Upper lobe of right lung (tissue), 1 donor: ENCODE measurements at places on chromosomes 5 and 9. TPM values are rescaled to one million over a fixed set of nuclear protein-coding genes. Genes with fewer than 3 reads are reported as not detected.

DNA sequence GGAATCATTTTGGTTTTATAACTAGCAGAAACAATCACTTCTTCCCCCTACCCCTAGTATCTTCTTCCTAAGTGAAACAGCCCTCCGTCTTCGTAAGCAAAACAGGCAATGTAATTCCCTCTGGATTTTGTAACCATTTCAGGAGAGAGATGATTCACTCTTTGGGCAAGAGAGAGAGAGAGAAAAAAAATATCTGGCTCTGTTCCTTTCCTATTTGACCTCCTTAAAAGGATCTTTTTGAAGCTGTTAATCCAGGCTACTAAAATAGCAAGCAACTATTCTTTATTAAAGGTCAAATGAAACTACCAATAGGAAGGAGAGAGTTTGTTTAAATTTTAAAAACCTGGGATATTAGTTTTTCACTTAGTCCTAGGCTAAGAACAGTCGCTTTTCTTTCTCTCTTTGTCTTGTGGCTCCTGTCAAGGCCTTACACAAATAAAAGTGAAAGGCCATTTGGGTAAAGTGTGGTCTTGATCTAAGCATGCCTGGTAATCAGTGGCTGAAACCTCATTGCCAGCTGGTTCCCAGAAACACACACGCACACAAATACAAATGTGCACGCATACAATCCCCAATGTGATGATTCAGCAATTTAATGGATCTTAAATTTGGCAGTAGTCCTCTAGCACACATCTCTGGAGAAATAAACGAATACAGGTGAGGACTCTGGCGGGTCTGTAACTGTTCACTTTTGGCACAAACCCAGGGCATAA lies 70.2 kb downstream of the PRUNE2 start:
- H3K4me1 ChIP-seq = peaks cover 5% of the 10 kb centered on the region
- H3K36me3 ChIP-seq = no peaks in the 10 kb centered on the region
- H3K27ac ChIP-seq = peak overlapping the region; percentile 30
- no peak overlapping the region for H3K4me3 ChIP-seq

DNA sequence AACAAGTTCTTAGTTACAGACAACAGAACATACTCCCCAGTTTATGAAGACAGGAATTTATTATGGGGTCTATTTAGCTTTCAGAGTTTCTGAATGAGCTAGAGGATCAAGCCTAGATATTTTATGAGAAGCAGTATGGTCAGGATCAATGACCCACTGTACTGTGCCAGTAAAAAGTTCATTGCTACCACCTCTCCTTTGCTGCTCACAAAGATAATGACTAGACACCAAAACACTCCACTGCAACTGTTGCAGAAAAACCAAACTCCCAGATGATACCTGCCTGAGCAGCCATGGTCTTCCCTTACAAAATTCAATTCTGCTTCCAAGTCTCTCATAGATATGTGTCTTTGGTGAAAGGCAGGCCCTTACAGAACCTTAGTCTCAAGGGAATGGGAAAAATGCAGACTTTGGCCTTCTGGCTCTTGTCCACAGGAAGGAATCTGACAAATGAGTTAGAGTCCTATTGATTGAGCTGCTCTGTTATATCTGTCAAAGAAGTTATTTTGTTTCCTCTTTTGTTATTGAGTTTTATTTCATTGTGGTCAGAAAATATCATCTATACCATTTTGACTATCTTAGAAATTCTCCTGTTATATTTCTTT lies 74.7 kb upstream of the RASGRF2 start:
- H3K4me3 ChIP-seq = no peak overlapping the region
- no peak for DNase-seq
- no peaks in the 10 kb centered on the region for H3K36me3 ChIP-seq
- no peak overlapping the region for H3K27ac ChIP-seq
- H3K27me3 ChIP-seq = no peaks in the 10 kb centered on the region

Gene PCDHA4
- 1.1 TPM for total RNA-seq

DNA sequence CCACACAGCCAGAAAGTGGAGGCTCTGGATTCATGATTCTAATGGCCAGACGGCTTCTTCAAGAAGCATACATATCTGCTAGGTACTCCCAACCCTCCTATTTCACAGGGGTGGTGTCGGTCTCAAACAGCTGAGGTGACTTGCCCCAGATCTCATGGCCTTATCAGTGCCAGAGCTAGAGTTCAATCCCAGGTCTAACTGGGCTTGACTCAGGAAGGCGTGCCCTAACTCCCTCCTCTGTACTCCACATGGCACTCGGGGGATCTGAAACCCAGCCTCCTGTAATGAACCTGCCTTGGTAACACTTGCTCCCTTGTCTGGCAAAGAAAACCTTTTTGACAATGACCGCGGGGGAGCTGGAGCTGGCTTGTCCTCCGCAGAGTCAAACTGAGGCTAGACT lies 2.1 kb downstream of the QRFP start:
- no peaks in the 10 kb centered on the region for H3K4me1 ChIP-seq
- DNase-seq = no peak
- H3K27ac ChIP-seq = no peak overlapping the region
- H3K36me3 ChIP-seq = peaks cover 21% of the 10 kb centered on the region
- no peak overlapping the region for H3K4me3 ChIP-seq

DNA sequence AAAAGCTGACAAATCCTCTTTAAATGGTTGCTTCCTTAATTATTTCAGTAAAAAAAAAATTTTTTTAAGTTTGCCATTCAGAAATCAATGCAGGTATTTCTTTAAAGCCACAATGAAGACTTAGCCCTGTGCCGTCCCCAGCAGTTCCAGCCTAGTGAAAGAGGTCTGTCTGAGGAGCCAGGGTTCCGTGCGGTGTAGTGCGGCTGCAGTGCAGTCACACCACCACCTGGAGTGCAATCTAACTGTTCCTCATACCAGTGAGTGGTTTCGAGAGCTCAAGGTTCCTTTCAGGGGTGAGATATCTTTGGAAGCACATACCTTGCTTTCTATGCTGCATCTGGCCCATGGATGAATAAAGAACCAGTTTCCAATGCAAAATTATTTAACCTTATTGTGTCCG lies 87.5 kb downstream of the FANCC start:
- H3K36me3 ChIP-seq = no peaks in the 10 kb centered on the region
- H3K4me1 ChIP-seq = no peaks in the 10 kb centered on the region
- H3K4me3 ChIP-seq = no peak overlapping the region

Gene PCDHB11
- 2.0 TPM for total RNA-seq

Gene SVEP1
- 88.1 TPM for total RNA-seq

DNA sequence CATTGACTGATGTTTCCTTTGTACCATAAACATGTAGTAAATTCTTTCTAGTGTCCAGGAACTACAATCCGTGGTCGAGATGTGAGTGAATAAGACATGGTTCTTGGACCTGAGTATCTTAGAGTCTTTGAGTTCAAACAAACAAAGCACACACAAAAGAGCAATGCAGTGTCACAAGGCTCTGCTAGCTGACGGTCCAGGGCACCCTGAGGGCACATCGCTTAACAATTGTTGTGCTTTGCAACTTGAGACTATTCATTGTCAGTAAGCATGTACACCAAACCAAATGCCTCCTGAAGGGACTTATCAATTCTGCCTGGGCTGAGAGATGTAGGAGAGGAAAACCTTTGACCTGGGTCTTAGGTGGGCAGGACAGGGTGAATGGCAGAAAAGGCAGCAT lies 84.8 kb downstream of the CAMK4 start:
- no peak overlapping the region for H3K27ac ChIP-seq
- H3K36me3 ChIP-seq = no peaks in the 10 kb centered on the region
- H3K27me3 ChIP-seq = no peaks in the 10 kb centered on the region
- no peak overlapping the region for H3K4me3 ChIP-seq
- H3K4me1 ChIP-seq = no peaks in the 10 kb centered on the region

Gene LHX2
- not detected for total RNA-seq

DNA sequence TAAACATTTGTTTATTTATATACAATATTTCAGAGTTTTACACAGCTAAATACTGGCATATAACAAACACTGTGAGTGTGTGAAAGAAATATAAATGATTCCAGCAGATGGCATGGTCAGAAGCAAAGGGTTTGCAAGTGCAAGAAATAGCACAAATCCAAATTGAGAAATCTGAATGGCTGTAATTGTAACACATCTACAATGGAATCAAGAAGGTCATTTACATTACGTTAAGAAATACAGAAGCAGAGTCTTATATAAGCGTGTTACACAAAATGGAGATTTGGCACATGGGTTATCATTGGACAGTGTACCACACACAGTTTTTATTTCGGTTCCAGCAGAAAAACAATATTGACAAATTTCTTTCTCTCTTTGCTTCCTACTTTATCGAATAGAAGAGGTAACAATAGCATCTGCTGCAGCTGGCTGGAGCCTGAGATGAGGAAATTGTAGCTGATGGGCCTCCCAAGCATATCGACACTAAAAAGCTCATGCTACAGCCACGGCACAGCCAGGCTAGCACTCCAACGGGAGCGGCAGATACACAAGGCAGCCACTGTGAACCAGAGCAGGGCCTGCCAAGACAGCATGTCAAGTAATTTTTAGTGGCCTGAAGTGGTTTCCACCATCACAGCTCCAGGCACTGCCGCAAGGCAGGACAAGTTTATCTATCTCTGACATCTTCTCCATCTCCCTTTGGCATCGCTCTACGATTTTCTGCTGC lies 564.6 kb upstream of the DMAC1 start:
- no peaks in the 10 kb centered on the region for H3K4me1 ChIP-seq
- H3K27ac ChIP-seq = no peak overlapping the region
- H3K36me3 ChIP-seq = no peaks in the 10 kb centered on the region
- H3K4me3 ChIP-seq = no peak overlapping the region
- DNase-seq = no peak
- no peaks in the 10 kb centered on the region for H3K27me3 ChIP-seq
